ENCODE measurements at places on chromosomes 12 and 14.

DNA sequence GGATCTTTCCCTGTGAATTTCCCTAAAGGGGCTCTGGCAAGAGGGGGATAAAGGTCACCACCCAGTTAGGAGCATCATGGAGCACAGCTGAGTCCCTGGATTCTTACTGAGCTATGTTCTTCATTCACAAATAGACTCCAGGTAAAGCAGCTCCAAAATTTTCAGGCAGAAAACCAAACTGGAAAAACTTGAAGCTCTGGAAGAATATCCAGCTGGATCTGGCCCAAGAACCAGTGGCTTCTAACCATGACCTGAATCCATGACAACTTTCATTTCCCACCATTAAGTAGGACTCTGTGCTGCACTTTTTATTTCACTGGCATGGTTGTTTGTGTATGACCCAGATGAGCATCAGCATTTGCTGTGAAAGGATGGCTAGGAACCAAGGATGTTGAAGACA lies 180.4 kb upstream of the FKBP4 start:
- peak; percentile 7 for DNase-seq

GRCh38 chr12:26124446-26125399 lies at the start of gene BHLHE41:
Gene BHLHE41, minus strand, starts transcription at chr12:26125037. Its CDS starts 258 bp downstream, at chr12:26124779.
- DNase-seq, result peak; percentile 58

GRCh38 chr12:20368114-20368650 lies at the start of gene PDE3A:
Gene PDE3A, plus strand, starts transcription at chr12:20368537. Its CDS starts 748 bp downstream, at chr12:20369285.
- peak; percentile 89 for DNase-seq

DNA sequence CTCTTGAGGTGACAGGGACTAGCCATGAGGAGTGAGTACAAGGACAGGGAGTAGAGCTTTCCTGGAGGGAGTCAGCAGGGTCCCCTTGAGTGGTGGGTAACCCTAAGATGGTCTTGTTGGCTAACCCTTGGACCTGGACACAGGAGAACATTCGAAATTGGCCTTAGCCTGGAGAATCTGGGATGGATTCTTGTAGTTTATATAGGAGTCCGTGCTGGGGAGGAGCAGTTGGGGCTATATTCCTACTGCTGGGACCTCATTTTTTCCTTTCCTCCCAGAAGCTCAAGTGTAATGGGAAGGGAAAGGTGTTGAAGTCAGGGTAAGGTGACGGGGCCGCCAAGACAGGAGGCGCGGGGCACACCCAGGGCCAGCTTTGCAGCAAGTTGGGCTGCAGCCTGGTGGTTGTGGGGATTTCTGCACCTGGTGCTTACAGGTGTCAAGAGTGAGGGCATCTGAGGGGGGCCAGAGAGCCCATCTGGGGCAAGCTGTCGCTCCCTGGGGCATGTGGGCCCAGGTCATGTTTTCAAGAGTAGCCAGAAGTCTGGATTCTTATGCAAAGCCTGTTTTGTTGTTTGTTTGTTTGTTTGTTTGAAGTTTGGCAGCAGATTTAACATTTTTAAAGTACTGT lies 5.1 kb downstream of the BCL7A start:
- no peak for DNase-seq

- DNase-seq, result no peak
These were observed 152.9 kb upstream of the SEL1L start for GRCh38 chr14:81686512-81686911.

GRCh38 chr12:24600996-24601395 lies 347.9 kb downstream of the BCAT1 start:
- DNase-seq, result peak; percentile 91

DNA sequence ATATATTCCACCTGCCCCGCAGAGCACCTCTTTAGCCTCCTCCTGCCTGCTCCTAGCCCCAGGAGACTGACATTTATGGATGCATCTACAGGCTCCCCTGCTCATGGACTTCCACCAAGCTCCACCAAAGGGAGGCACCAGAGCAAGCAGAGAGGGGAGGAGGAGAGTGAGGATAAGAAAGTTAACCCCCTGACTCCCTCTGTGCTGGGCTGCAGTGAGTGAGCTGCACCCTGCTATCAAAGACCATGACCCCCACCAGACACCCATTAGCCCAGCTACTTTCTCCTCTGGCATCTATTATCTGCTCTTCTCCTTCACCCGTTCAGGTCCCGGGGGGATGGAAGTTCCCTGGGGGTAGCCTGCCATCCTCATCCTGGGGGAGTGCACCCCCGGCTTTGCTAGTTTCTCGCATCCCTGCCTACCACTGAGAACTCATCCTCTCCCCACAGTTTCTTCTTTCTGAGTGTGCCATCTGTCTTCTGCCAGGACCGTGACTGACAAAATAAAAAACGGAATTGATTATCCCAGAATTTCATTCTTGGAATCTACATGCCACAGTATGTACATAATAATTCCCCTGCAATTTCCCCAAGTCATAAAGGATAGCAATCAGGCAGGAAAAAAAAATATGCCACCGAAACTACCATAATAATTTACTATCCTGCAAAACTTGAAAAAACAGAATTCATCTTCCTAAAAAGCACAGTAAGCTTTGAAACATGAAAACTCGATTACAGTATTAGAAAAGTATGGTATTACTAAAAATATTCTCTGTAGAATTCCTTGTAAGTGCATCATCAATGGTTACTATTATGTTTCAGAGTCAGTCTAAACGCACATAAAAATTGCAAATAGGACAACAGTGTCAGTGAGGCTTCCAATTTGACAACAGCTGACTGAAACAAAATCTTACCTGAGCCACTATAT lies 45.2 kb downstream of the FOXN3 start:
- DNase-seq, result peak; percentile 76

GRCh38 chr14:61525293-61526011 lies 169.9 kb upstream of the HIF1A start:
- DNase-seq, result peak; percentile 44

DNA sequence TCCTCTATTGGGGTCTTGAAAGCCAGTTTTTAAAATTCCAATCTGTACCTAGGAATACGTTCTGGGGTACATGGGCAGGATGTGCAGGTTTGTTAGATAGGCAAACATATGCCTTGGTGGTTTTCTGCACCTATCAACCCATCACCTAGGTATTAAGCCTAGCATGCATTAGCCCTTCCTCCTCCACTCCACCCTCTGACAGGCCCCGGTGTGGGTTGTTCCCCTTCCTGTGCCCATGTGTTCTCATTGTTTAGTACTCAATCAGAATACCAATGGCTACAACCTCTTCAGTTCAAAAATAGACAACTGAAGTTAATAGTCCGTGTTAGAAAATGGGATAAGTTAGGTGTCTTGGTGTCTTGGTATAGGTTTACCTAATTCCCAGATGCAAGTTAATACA lies 3.4 kb downstream of the NTS start:
- no peak for DNase-seq

DNA sequence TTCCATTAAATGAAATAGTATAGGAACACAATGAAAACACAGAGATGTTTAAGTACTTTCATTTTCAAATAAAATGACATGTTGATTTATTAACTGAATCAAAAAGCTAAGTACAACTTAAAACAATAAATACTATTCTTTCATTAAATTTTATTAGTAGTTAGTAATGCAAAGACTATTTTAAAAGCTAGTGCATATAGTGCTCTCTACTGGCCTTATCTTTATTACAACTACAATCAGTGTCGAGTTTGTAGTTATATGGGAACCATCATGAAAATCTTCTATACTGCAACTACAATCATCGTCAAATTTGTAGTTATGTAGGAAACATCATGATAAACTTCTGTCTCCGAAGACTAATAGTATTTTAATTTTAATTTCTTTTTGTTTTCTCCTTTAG lies 8.9 kb upstream of the LIN7A start:
- DNase-seq, result peak; percentile 26

DNA sequence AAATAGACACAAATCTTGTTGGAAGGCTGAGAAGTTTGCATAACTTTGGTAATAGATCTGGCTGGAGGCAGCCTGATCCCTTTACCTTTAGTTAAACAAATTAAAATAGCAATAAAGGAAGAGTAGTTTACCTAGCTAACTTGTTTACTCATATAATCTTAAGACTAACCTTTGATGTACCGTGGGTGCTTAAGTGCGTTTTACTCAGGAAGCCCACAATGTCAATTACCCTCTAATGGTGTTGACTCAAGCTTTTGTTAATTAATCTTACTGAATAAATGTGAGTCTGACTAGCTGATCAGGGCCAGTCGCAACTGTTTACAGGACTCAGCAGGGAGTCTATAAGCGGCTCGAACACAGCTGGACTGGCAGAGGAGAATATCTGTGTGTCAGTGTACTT lies 51.5 kb downstream of the FAR2 start:
- no peak for DNase-seq

- no peak for DNase-seq
These were observed 46.6 kb downstream of the ATF7 start for GRCh38 chr12:53579545-53579955.

- no peak for DNase-seq
These were observed 12.4 kb upstream of the NFYB start for GRCh38 chr12:104150416-104150815.

DNA sequence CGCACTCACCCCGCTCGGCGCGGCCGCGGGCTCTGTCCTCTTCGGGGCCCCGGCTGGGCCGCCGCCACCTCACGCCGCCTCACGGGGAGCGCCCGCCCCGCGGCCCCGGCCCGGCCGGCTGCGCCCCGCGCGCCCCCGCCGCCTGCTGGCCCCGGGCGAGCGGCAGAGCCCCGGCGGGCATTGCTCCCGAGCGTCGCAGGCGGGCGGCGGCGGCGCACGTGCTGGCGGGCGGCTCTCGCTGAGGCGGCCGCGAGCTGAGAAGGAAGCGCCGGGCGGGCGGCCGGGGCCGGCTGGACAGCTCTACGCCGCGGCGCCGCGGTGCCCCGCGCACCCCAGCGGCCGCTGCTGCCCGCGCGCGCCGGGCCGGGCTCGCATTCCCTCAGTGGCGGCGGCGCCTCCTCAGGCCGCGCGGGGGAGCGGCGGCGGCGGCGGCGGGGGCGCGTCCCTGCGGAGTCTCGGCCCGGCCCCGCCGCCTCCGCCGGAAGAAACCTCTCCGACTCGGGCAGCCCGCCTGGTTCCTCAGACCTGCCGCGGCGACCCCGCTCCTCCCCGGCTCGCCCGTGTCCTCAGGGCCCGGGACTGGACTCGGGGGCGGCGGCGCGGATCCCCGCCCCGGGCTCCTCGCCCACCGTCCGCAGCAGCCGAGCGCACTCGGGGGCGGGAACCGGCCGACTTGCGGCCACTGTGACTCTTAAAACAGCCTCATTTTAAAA lies at the start of gene PITPNM2:
TSS of gene PITPNM2 (minus strand) at position 347 of the 713 bp plus-strand sequence. CDS start 116,500 bp downstream, outside the sequence.
- peak; percentile 75 for DNase-seq

GRCh38 chr14:43735932-43736331 lies 771.2 kb downstream of the FSCB start:
- no peak for DNase-seq

DNA sequence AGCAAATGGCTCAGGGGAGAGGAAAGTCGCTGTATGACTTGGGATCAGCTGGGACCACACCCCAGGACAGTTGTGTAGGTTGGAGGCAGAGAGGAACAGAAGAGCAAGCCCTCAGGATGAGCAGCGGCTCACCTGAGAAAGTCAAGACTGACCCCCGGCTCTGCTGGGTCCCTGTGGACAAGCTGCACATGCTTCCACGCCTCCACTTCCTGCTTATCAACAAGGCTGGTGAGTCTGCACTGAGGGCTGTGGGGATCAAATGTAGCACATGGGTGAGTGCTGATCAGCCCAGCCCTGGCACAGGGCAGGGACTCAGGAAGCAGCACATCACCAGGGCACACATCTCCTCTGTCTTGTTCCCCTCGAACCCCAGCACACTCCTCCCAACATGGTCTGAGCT lies 92.1 kb downstream of the CHGA start:
- no peak for DNase-seq

- DNase-seq, result no peak
These were observed 420.1 kb downstream of the VRK1 start for GRCh38 chr14:97217111-97217885.

DNA sequence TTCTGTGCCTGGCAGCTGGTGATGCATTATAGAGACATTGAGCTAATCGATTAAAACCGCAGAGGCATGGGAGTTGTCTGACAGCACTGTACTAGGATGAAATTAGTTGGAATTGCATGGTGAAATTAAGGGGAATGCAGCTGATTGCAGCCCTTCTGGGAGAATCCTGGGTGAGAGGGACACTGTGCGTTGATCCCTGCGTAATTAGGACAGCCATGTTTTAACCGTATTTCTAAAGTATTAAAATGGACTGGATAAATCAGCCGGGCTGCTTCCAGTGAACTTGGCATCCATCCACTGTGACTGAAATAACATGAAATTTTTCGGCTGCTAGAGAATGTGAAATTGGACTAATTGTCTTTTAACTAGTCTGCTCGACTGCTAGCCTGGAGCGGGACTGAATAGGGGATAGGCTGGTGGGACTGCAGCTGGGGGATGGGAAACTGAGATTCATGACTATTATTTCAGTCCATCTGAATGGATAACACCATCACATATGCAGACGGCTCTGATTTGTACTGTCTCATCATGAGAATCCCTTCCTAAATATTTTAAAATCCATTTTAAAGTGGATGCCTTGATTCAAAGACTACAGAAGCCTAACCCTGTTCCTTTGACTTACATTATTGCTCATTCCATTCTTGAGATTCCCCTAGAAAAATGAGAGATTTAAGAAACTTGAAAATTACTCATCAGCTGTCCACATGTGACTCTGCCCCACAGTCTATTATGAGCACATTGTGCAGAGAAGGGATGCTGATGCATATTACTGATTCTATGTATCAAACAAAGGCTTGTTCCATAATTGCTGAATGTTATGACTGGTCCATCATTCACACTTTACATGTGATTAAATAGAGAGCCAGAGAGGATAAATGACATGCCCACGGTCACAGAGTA lies 343.9 kb downstream of the NPAS3 start:
- peak; percentile 28 for DNase-seq

GRCh38 chr12:131830335-131830913 lies 2.2 kb downstream of the MMP17 start:
- peak; percentile 88 for DNase-seq
